ENCODE measurements at places on chromosomes 2 and 18. TPM values are rescaled to one million over a fixed set of nuclear protein-coding genes. Genes with fewer than 3 reads are reported as not detected.

The SDC1 gene
- 28.3 TPM for polyA plus RNA-seq

The IL1B gene
- 4.4 TPM for polyA plus RNA-seq

The ACVR1C gene
- polyA plus RNA-seq, result 0.01 TPM

The ADAM23 gene
- 10.3 TPM for polyA plus RNA-seq

The TRABD2A gene
- polyA plus RNA-seq, result 17.6 TPM

The CACNB4 gene
- polyA plus RNA-seq, result 0.12 TPM
